ENCODE measurements at places on chromosomes 3 and 15. TPM values are rescaled to one million over a fixed set of nuclear protein-coding genes. Genes with fewer than 3 reads are reported as not detected.

Gene CASR
- total RNA-seq, result not detected

Gene IQCF2
- not detected for total RNA-seq

Gene SLC7A14
- total RNA-seq, result 0.03 TPM

Gene ARPIN
- 40.4 TPM for total RNA-seq

Gene CD200
- total RNA-seq, result 3.4 TPM

Gene C2CD4B
- total RNA-seq, result 0.67 TPM

Gene KNG1
- 0.46 TPM for total RNA-seq

Gene WDR93
- total RNA-seq, result 0.31 TPM

Gene RASGRP1
- 4.8 TPM for total RNA-seq

Gene CD200R1
- total RNA-seq, result 1.7 TPM

Gene GOLGA6L7
- total RNA-seq, result not detected

DNA sequence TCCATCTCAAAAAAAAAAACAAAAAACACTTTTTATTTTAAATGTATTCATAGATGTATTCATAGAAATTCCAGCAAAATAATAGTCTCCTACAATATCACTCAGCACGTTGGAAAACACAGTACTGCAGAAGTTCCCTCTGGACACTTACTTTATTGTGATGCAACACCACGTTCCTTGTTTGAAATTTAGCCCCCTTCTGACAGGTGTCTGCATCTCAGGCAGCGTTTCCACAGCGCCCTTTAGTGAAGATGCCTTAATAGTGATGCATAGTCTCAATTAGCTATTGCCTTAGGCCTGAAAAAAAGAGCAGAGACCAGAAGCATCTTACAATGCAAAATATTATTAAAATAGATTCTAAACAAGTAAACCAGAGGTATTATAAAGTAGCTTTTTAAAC, 20.3 kb downstream of the IL12A start:
- no peaks in the 10 kb centered on the region for H3K4me1 ChIP-seq
- DNase-seq, result no peak
- H3K36me3 ChIP-seq, result no peaks in the 10 kb centered on the region
- no peak overlapping the region for H3K27ac ChIP-seq
- H3K27me3 ChIP-seq, result no peaks in the 10 kb centered on the region

- H3K27me3 ChIP-seq, result no peaks in the 10 kb centered on the region
- DNase-seq, result no peak
These were observed 1258.2 kb upstream of the ALCAM start for GRCh38 chr3:104108522-104108921.

- H3K27me3 ChIP-seq, result no peaks in the 10 kb centered on the region
- H3K36me3 ChIP-seq, result no peaks in the 10 kb centered on the region
- H3K4me3 ChIP-seq, result no peak within 1 kb of the TSS
- H3K27ac ChIP-seq, result no peak within 1 kb of the TSS
- DNase-seq, result peak; percentile 91
- peaks cover 7% of the 10 kb centered on the region for H3K4me1 ChIP-seq
These were observed at the start of gene CPLX3 for GRCh38 chr15:74826364-74826819. Gene CPLX3, plus strand, starts transcription at chr15:74826627. Its CDS starts 77 bp downstream, at chr15:74826704.

GRCh38 chr15:45892182-45892581, 257.4 kb downstream of the SQOR start:
- no peaks in the 10 kb centered on the region for H3K4me1 ChIP-seq
- H3K27me3 ChIP-seq, result no peaks in the 10 kb centered on the region
- no peak for DNase-seq

DNA sequence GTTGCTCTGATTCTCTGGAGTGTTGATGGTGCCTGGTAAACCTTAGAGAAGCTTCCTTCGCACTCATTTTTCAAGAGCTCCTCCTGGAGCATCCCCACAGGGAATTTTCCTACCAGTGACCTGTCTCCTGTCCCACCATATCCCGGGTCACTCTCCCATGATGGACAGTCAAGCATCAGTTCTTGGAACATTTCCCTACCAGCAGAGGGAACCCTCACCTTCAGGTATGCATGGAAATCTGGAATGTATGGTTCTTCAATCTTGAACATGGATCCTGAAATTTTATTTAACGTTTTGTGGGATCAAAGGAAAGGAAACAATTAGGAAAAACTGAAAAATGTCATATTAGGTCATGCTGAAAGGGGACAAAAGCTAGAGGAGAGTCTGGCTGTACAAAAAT, 153.8 kb downstream of the SPATA16 start:
- no peak overlapping the region for H3K27ac ChIP-seq
- no peak overlapping the region for H3K4me3 ChIP-seq
- H3K27me3 ChIP-seq, result no peaks in the 10 kb centered on the region

GRCh38 chr3:7658294-7658693, 797.4 kb downstream of the GRM7 start:
- H3K4me1 ChIP-seq, result no peaks in the 10 kb centered on the region
- no peak overlapping the region for H3K4me3 ChIP-seq
- no peaks in the 10 kb centered on the region for H3K27me3 ChIP-seq
- no peak for DNase-seq
- no peak overlapping the region for H3K27ac ChIP-seq

DNA sequence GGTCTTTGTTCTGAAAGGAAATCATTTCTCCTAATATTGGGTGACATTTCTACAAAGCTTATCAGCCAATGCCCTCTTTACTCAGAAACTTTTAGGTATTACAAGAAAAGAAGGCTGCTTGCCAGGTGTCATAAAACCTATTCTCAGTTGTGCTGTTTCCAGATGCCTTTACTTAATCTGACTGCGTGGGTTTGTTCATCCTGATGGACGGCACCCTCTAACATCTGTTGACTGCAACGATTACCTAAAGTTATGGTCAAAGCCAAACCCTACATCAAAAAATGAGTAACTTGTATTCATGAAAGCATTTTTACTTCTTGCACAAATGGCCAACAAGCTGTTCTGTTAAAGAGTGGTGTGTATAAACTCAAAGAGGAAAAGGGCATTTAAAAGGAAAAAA, 207.7 kb upstream of the PDZRN3 start:
- no peaks in the 10 kb centered on the region for H3K36me3 ChIP-seq
- H3K4me1 ChIP-seq, result no peaks in the 10 kb centered on the region
- H3K4me3 ChIP-seq, result no peak overlapping the region
- no peak for DNase-seq

DNA sequence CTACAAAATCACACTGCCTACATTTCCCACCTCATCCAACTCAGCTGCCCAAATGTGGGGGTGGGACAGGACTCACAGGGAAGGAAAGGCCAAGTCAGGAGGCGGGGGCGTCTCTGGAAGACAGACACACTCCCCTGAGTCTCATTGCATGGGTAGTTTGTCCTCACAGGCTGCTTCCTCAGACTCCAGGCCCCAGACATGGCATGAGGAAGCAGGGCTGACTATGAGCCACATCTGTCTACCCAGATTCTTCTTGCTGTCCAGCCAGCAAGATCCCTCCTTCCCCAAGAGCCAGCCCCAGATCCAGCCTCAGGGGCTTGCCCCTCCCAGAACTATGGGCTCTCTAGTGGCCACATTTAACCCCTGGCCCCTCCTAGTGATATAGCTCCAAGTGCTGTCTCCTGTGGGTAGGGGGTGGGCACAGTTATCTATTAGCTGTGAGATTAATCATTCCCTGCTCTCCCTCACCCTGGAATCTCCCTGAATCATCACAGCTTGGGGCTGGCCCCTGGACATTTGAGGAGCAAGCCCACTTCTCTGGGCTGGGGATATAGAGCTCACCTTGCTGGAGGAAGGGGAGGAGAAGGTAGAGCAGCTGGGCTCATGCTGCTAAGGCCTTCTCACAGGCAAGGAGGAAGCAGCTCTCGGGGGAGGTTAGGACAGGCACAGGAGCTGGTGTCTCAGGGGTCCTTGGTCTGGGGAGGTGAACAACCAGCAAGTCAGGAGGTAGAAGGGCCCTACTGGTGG, 2.1 kb upstream of the CCDC33 start:
- DNase-seq, result no peak
- H3K4me1 ChIP-seq, result no peaks in the 10 kb centered on the region
- no peaks in the 10 kb centered on the region for H3K27me3 ChIP-seq

GRCh38 chr3:134795746-134796280, 753 bp downstream of the EPHB1 start:
- H3K4me1 ChIP-seq, result peaks cover 22% of the 10 kb centered on the region
- H3K36me3 ChIP-seq, result no peaks in the 10 kb centered on the region
- no peak for DNase-seq
- no peak overlapping the region for H3K27ac ChIP-seq
- H3K27me3 ChIP-seq, result no peaks in the 10 kb centered on the region

GRCh38 chr15:22888120-22888859, 49.8 kb downstream of the NIPA2 start:
- peaks cover 62% of the 10 kb centered on the region for H3K36me3 ChIP-seq
- H3K4me3 ChIP-seq, result no peak overlapping the region
- H3K27ac ChIP-seq, result no peak overlapping the region
- no peaks in the 10 kb centered on the region for H3K27me3 ChIP-seq
- H3K4me1 ChIP-seq, result no peaks in the 10 kb centered on the region

DNA sequence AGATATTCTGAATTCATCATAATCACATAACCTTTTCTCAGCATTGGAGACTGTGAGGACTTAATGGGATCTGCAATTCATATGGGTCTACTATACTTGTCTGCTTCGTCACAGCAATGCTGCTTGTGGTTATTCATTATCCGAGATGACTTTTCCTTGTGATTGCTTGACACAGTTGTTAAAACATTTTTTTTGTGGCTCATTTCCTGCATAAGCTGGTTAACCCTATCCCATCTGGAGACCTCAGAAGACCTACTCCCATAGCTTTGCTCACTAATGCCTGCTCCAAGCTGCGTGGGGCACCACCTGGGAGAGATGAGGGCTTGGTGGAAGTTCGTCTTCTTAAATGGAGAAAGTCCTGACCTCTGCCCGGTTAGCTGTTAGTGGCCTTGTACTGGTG, 360.8 kb downstream of the CHST2 start:
- no peaks in the 10 kb centered on the region for H3K27me3 ChIP-seq
- H3K4me3 ChIP-seq, result no peak overlapping the region
- H3K27ac ChIP-seq, result no peak overlapping the region
- DNase-seq, result no peak

- H3K27me3 ChIP-seq, result no peaks in the 10 kb centered on the region
- no peak overlapping the region for H3K4me3 ChIP-seq
- no peak for DNase-seq
- H3K36me3 ChIP-seq, result peaks cover 3% of the 10 kb centered on the region
- H3K4me1 ChIP-seq, result no peaks in the 10 kb centered on the region
These were observed 16.0 kb downstream of the CD200 start for GRCh38 chr3:112348943-112349342.

DNA sequence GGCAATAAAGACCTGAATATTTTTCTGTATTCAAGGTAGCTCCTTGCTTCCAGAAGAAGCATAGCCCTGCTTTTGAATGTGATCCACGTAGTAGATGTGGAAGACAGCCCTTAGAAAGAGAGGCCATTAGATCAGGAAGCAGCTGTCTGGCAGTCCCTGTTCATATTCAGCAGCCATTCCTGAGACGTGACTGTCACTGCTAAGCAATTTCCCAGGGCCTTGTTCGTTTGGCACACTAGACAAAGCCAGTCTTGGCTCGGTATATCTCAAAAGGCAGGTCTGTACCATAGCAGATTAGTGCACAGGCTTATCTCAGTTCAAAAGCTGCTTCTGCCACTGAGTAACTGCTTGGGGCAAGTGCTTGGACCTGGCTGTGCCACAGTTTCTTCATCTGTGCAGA, 287.8 kb upstream of the MCTP2 start:
- no peaks in the 10 kb centered on the region for H3K4me1 ChIP-seq
- no peaks in the 10 kb centered on the region for H3K36me3 ChIP-seq
- H3K27ac ChIP-seq, result no peak overlapping the region
- no peak overlapping the region for H3K4me3 ChIP-seq

- H3K4me3 ChIP-seq, result no peak overlapping the region
- DNase-seq, result no peak
- H3K36me3 ChIP-seq, result no peaks in the 10 kb centered on the region
- H3K4me1 ChIP-seq, result no peaks in the 10 kb centered on the region
- no peaks in the 10 kb centered on the region for H3K27me3 ChIP-seq
- no peak overlapping the region for H3K27ac ChIP-seq
These were observed 597.7 kb downstream of the OTOL1 start for GRCh38 chr3:162094301-162094700.

- H3K36me3 ChIP-seq, result no peaks in the 10 kb centered on the region
- H3K4me1 ChIP-seq, result no peaks in the 10 kb centered on the region
- no peaks in the 10 kb centered on the region for H3K27me3 ChIP-seq
- H3K27ac ChIP-seq, result no peak overlapping the region
These were observed 85.6 kb upstream of the NEO1 start for GRCh38 chr15:72966641-72967040.

GRCh38 chr3:97949110-97949485, 23.1 kb downstream of the RIOX2 start:
- peaks cover 6% of the 10 kb centered on the region for H3K36me3 ChIP-seq
- no peak overlapping the region for H3K27ac ChIP-seq
- no peaks in the 10 kb centered on the region for H3K4me1 ChIP-seq

GRCh38 chr3:59240666-59241255, 190.9 kb upstream of the CFAP20DC start:
- no peaks in the 10 kb centered on the region for H3K4me1 ChIP-seq
- no peak overlapping the region for H3K4me3 ChIP-seq
- H3K27ac ChIP-seq, result no peak overlapping the region
- DNase-seq, result no peak

- H3K27me3 ChIP-seq, result no peaks in the 10 kb centered on the region
- peaks cover 18% of the 10 kb centered on the region for H3K36me3 ChIP-seq
- H3K27ac ChIP-seq, result no peak overlapping the region
- no peak for DNase-seq
- H3K4me1 ChIP-seq, result peaks cover 43% of the 10 kb centered on the region
These were observed 3.0 kb downstream of the SKIL start for GRCh38 chr3:170360466-170360865.

DNA sequence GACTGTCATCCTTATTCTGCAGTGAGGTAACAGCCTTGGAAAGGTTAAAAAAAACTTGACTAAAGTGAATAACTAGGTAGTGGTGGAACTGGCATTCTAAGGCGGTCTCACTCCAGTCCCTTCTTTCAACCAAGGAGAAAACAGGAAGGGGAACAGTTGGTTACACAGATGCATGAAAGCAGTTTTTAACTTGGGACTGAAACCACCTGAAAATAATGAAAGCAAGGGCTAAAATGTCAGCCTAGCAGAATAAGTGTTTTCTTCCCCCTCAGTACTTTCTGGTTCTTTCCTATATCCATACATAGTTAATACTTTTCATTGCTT, 748 bp upstream of the AVEN start:
- peak overlapping the region; percentile 97 for H3K27ac ChIP-seq
- peak overlapping the region; percentile 92 for H3K4me3 ChIP-seq
- H3K4me1 ChIP-seq, result peaks cover 14% of the 10 kb centered on the region
- no peaks in the 10 kb centered on the region for H3K36me3 ChIP-seq

DNA sequence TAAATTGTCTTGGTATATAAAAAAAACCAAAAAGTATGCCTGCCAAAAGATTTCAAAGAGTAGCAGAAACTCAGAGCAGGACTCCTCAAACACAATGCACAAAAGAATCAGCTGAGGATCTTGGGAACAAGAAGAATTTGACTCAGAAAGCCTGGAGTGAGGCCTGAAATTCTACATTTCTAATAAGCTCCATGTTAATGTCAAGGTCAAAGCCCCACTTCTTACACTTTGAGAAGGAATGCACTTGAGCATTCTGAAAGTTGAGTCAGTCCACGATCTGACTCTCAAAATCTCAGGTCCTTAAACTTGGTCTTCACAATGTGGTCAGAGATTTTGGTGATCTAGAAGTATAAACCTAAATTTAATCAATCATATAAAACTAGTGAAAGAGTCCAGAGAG, 910.0 kb upstream of the GBE1 start:
- H3K27me3 ChIP-seq, result no peaks in the 10 kb centered on the region
- no peak overlapping the region for H3K27ac ChIP-seq
- H3K4me1 ChIP-seq, result no peaks in the 10 kb centered on the region
- no peak overlapping the region for H3K4me3 ChIP-seq

Data from upper lobe of left lung (tissue), 6 donors.